Kidney epithelial cell (primary cell): ENCODE measurements at places on chromosomes 5 and 9.

GRCh38 chr5:63081402-63081801 lies 502.8 kb downstream of the LRRC70 start:
- no peak for DNase-seq

- no peak for DNase-seq
Observed at GRCh38 chr5:116371935-116372334, 202.7 kb downstream of the SEMA6A start.

- no peak for DNase-seq
Observed at GRCh38 chr5:169695025-169695625, 58.0 kb downstream of the DOCK2 start.

DNA sequence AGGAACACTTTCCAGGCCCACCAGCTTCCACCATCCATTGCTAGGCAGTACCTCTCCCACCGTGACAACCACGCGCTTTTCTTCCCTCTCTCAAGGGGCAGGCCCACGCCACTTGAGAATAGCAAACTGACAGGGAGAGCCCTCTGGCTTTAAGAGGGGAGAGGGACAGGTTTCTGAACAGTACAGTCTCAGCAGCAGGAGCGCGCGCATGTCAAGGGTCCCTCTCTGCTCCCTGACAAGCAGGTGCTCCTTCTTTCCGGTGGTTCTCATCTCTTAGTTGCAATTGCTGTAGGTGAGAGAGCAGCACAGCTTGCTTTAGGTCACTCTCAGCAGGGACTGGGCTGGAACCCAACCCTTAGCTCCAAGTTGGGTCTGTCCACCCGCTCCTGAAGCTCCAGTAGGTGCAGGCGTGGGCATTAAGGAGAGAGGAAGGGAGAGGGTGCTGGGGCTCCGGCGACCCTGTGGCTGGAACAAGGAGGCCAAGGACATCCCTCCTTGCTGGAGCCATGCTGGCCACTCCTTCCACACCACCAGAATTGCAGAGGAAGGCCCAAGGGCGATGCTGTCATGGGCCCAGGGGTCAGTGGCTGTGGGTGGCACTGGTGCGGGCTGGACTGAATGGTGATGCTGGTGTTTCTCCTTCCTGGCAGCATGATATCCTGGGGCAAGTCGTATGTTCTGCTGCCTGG lies 9.0 kb upstream of the PHF2 start:
- no peak for DNase-seq

DNA sequence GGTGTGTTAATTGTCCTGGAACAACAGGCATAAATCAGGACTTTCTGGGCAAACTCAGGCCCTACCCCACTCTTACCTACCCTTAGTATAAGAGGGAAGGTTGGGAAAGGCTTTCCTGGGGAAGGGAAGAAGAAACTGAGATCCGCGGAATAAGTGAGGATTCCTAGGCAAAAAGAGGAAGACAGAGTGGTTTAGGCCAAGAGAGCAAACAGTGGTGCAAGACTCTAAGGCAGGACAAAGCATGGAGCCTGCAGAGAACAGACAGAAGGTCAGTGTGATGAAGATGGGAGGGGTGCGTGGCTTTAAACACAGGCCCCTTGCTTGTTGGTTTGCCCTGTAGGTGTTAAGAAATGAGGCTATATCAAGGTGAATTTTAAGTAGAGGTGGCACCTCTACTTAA lies 69.4 kb downstream of the TMC1 start:
- no peak for DNase-seq

GRCh38 chr5:134507452-134507851 lies 18.0 kb upstream of the JADE2 start:
- no peak for DNase-seq
